ENCODE measurements at places on chromosomes 12 and 14. TPM values are rescaled to one million over a fixed set of nuclear protein-coding genes. Genes with fewer than 3 reads are reported as not detected.

RGS6 gene
- 1.3 TPM for polyA plus RNA-seq

ANO4 gene
- 0.93 TPM for polyA plus RNA-seq

PRR4 gene
- 6.5 TPM for polyA plus RNA-seq

C14orf132 gene
- polyA plus RNA-seq, result 34.7 TPM

SLC38A4 gene
- polyA plus RNA-seq, result 20.9 TPM

DNA sequence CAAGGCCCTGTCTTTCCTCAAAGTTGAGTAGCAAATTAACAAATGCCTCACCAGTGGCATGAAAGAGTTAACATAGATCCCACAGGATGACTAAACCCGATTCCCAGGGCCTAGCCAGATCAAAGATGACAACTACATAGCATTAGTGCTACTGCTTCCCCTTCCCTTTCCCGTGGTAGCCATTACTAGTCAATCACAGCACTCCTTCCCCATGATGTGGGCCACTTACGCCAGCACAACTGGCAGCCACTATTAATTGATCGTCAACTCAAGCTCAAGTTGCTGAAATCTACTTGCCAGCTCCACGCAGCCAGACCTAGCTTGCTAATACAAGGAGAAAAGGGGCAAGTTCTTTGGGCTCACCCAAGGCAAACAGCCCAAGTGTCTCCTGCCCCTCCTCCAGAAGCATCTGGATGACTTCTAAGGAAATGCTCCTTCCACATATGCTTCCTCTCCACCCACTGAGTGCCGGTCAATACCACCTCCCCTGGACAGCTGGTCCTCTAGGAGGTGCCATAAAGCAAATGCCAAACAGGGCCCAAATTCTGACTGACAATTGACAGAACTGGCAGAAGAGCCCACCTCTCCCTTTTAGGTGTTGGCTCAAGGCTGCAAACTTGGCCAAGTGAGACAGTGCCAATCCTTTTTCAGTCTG lies 72.6 kb downstream of the NUAK1 start:
- no peak for DNase-seq

GRCh38 chr14:89477391-89477790 lies 60.4 kb upstream of the FOXN3 start:
- DNase-seq, result no peak

DNA sequence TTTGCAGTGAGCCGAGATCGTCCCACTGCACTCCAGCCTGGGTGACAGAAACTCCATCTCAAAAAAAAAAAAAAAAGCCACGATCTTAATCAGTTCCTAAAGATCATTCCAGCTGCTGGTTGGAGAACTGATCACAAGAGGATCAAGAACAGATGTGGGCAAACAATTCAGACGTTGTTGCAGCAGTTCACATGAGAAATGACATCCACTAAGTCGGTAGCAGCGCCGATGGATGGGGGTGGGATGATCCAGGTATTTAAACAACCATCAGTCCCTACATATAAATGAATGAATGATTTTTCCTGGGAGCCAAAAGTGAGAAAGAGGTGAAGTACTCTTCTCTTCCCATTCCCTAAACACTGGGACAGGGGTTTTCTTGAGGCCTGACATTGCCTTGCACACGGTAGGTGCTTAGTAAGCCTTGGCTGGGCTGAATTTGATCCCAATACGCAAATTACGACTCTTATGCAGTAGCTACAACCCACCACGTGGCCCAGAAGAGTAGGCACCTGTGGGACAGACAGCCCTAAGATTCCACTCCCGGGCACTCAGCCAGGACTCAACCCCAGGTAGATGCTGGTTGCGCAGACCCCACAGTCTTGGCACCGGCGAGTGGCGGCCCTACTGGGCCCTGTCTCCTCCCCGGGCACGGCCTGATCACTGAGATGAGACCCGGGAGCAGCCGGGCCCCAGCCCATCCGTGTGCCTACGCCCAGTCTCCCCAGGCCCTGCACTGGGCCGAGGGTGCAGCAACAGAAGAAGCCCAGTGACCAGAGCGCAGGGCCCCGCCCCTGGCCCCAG lies 565 bp downstream of the SPRYD3 start:
- DNase-seq, result no peak

GRCh38 chr12:1826401-1826800 lies 6.0 kb downstream of the LRTM2 start:
- DNase-seq, result no peak

GRCh38 chr12:11446372-11446771 lies 51.0 kb upstream of the PRB2 start:
- DNase-seq, result no peak

GRCh38 chr14:68934066-68934465 lies 45.0 kb downstream of the ACTN1 start:
- DNase-seq, result no peak

DNA sequence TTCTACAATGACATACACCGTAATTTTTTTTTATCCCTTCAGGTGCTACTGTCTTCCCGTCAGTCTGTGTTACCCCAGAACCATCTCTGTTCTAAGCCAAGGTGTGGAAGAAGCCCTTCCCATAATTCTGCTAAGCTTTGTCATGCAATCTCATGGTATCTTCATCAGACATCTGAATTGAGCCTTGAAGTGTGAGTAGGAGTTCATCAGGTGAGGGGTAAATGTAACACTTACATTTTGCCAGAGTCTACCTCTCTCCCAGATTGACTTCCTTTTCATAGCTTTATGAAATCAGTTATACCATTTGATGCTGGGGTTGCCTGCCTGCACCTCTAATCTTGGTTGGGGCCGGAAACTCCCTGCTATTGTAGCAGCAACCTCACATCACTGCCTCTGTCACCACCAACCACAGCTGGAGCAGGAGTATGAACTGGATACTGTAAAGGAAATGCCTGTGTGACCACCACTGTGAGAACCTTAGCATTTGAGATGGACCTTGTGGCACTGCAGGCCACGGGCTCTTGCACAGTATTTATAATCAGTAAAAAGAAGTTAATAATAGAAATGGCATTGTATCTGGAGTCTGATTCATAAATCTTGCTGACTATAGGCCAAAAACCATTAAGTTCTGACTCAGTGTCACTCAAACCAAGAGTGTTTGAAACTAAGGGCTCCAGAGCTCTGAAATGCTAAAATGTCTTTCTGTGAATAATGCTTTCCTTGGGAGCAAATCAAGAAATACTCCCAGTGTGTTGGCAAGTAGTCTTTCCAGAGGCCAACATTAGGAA lies 58.7 kb upstream of the STK38L start:
- DNase-seq, result no peak

GRCh38 chr12:89180496-89180895 lies 171.8 kb downstream of the DUSP6 start:
- no peak for DNase-seq

GRCh38 chr12:98213556-98213955 lies 301.8 kb upstream of the TMPO start:
- DNase-seq, result no peak

DNA sequence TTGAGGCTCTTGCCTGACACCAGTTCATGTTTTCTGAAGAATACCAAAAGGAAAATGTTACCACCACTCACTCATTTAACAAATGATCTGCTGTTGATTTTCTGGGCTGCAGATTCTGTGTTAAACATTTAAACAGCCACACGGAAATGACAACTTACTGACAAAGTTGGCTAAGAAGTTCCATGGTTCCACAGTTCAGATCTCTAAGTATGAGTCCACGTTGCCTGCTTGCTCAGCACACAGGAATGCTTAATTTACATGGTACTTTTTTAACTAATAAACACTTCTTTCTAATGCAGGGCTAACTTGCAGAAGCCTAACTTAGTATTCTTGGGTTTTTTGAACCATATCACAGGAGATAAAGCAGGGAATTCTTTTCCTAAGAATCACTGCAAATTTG lies 34.7 kb downstream of the PTGER2 start:
- DNase-seq, result no peak

DNA sequence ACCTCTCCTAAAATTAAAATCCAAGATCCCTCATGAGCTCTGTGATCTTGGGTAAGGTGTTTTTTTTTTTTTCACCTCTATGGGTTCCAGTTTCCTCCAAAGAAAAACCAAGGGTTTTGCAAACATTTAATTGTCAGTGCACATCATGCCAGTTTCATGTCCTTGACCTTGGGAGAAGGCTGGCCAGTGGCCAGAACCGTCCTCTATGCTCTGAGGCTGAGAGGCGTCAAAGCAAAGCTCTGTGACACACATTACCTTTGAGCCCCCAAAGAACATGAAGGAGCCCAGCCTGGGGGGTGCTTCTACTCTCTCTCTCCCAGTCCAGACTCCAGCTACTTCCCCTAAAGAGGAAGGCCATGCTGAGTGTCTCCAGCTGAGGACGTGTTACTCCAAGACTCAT lies 145.5 kb upstream of the TMEM132C start:
- DNase-seq, result no peak

Data from right renal pelvis (tissue), 4 donors.